Fibroblast of the aortic adventitia (primary cell): ENCODE measurements at places on chromosomes 5 and 9. TPM values are rescaled to one million over a fixed set of nuclear protein-coding genes. Genes with fewer than 3 reads are reported as not detected.

- peak; percentile 38 for DNase-seq
These were observed 790 bp upstream of the IARS1 start for GRCh38 chr9:92294297-92294676.

MEF2C gene
- total RNA-seq: 23.5 and 38.6 TPM in 2 replicates

ANKRD31 gene
- total RNA-seq: 0.16 and 0.18 TPM in 2 replicates

PTCD2 gene
- 13.1 and 13.6 TPM in 2 replicates for total RNA-seq

GRCh38 chr5:137734962-137735554 lies 831 bp downstream of the KLHL3 start:
- peak; percentile 43 for DNase-seq
